ENCODE measurements at places on chromosomes 16 and 17.

DNA sequence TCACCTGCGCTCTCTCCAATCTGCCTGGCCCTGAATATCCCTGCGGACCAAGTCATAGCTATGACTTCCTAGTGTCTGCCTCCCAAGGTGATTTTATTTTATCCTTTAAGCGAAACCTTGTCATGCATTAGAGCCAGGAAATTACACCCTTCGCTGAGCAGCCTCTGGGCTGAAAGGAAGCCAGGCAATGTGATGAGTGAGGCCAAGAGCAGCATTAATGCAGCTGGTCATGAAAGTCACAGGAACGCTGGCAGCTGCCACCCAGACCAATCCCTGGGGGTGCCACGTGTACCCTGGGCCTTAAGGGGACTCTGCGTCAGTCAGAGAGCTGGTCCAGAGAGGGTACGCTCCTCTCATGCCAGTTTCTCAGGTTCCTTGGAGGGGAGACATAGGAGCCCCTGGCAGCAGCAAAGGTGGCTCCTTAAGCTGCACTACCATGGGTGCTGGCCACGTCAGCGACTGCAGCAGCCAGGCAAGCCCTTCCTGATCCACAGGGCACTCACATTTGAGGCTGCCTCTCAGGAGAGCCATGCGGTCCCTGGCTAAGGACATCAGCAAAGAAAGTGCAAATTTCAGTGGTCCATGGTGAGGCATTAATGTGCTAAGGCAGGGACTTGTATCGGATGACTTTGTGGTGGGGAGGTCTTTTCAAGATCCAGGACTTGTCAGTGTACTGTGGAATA, 42.7 kb upstream of the WSCD1 start:
- no peak for DNase-seq

DNA sequence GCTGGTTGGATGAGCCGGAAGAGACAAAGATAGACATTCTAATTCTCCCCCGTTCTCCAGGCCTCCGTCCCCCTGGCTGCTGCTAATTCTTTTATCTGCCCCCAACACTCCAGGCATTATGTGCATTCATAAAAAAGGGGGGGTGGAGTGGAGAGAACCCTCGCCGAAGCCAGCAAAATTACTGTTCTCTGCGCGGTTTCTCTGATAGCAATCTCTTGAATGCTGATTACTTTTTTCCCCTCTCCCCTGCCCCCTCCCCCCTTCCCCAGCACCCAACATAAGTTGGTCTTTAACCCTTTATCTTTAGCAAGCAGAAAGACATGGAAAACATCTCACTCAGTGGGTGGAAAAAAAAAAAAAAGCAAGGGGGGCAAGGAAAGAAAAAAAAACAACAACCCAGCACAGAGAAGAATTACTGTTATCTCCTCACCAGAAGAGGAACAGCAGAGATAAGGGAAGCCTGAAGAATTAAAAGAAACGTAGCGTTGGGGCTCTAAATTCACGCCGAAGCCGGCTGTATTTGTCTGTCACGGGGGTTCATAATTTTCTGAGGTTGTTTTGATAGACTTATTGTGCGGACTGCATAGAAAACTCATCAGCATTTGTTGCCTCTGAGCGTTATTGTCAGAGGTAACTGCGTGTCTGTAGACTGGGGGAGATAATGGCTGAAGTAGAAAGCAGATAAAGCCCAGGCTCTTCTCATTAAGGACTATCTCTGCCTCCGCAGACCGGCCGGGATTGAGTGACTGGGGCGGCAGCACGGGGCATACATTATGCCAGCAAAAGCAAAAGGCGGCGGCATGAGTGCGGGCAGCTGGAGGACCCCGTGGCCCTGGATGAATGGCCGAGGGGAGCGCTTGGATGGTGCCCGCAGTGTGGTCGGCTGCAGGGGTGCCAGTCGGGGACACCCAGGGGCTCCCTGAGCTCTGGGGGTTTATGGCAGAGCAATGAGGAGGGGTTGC, 126.9 kb downstream of the MRM1 start:
- DNase-seq: peak; percentile 43

DNA sequence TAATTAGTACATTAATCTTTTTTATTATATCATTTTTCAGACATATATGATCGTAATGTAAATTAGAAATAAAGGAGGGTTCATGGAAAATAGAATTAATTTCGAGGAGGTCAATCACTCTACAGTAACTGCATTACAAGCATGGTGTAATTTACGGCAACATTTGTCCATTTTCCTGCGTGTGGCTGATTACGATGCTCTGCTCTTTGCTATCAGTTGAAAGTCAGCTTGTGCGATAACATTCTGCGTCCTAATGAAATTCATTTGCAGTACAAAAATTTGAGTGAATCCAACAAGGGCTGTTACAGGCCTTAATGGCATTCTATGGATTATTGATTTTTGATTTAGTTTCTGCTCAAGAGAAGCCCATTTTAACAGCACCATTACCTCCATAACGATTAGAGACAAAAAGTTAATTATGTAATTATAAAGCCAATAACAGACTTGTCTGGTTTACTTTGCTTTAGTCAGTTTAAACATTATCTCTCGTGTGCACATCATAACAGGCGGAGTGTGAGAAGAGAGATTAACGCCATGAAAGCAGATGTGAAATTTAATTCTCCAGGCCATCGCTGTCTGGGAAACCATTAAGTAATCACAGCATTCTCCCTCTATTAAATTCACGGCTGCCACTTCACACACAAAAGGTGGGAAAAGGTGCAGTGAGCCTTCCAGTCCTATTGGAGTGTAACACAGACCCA, 256.4 kb upstream of the IRX3 start:
- DNase-seq: peak; percentile 17

- DNase-seq: no peak
Observed at GRCh38 chr16:55048745-55049144, 118.1 kb downstream of the IRX5 start.

- no peak for DNase-seq
Observed at GRCh38 chr16:84737192-84738011, 37.6 kb downstream of the USP10 start.

GRCh38 chr16:66131156-66131807, 235.2 kb upstream of the CDH5 start:
- no peak for DNase-seq

- DNase-seq: no peak
Observed at GRCh38 chr16:77965346-77965745, 57.0 kb upstream of the CLEC3A start.

DNA sequence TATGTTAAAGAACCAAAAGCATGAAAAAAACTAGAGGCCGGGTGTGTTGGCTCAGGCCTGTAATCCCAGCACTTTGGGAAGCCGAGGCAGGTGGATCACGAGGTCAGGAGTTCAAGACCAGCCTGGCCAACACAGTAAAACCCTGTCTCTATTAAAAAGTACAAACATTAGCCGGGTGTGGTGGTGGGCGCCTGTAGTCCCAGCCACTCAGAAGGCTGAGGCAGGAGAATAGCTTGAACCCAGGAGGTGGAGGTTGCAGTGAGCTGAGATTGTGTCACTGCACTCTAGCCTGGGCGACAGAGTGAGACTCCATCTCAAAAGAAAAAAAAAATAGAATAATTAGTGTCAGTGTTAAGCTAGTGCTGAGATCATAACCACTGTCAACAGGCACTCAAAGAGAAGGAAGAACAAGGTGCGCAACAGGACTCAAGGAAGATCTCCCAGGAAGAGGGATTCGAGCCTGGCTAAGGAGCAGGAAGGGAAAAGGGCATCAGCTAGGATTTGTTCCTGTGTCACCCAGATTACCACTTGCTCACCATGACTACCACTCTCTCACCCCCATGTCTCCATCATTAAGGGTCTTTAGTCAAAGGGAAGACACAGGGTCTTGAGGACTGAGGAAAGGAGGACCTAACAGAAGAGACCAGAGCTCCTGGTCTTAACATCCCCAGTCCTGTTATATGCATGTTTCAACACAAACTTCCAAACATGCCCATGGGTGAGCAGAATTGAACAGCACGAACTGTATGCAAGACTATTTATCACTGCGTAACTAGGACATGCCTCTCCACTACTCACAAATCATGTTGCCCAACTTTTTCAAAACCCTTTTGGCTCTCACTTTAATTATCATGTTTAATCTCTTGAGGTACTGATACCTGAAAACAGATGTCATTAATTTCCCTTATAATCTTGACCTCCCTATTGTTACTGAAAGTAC, 88.3 kb upstream of the PLEKHM1 start:
- no peak for DNase-seq

GRCh38 chr16:17320009-17320408, 150.8 kb downstream of the XYLT1 start:
- DNase-seq: no peak

DNA sequence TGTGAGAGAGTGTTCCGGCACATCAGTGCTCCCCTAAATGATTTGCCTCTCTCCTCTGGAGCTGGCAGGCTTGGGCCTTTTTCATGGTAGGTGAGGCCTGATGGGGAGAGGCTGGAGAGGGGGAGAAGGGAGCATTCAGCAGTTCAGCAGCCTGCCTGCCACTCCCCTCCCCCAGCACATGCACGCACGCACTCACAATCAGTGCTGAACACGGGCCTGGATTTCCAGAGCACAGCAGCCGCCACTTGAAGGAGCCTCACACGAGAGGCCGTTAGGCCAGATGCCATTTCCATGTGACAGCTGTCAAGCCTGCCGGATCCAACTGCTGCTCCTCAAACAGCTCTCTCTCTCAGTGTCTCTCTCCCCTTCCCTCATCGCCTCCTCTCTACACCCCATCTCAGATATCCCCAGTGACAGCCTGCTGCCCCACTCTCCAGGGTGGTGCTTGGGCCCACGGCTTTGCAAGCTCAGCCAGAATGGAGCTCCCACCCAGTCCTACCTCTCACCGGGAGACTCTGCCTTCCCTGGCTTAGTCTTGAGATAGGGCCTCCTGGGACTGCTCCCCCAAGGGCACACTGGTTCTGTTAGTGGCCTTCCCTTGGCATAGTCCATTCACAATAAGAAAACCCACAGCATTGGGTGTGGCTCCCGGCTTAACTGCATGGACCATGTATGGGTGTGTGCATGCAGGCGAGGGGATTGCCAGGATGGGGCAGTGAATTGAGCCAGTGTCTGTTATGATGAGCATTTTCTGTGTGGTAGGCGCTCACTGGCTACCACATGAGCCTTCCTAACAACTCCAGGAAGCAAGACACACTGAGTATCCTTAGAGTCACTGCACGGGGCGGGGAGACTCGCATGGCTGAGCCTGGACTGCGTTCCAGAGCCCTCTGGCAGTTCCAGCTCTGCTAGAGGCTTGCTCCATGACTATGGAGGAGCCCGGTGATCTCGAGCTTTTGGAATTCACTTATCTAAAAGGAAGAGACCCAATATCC, 226.2 kb downstream of the CCDC182 start:
- DNase-seq: peak; percentile 83

GRCh38 chr16:50626868-50627267, 54.2 kb downstream of the SNX20 start:
- DNase-seq: no peak

GRCh38 chr16:50861970-50862411, 120.1 kb downstream of the CYLD start:
- no peak for DNase-seq

DNA sequence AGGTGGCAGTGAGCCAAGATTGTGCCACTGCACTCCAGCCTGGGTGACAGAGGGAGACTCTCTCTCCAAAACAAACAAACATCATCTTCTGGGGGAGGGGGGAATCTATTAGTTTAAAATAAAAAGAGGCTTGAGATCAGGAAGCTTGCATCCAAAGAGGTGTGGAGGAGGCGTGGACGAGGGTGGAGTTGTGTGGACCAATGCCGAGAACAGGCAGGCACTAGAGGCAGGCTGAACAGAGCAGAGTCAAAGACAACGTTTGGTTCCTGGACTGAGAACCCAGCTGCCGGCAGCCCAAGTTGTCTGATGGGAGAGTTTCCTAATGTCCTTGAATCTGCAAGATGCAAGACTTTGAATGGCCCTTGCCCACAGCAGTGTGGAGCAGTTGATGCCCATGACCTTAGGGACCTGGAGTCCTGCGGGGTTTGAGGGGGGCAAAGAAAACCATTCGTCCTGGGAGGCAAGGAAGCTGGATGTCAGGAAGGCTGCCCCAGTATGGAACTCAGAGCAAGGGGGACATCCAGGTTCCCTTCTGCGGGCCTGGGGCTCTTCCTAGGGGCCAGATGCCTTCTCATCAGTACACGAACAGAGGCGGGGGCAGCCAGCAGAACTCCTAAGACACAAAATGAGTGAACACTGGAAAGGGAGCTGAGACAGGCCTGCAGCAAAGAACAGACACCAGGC, 9.2 kb downstream of the TBC1D16 start:
- DNase-seq: no peak

DNA sequence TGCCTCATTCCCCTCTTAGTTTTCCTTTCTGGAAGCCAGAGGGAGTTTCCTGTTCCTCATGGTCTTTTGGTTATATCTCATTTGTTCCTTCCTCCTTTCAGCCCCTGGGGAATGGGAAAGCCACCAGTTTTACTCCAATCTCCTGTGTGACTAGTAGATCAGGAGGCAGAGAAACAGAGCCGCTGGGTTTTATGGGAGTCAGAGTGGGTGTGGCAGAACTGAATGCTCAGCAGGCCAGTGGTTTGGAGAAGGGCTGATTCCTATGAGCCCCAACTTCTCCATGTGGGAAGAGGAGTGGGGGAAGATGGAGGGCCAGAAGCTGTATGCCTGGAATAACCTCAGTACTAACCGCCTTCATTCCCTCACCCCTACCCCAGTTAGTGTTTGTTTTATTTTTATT, 4.1 kb downstream of the DNAH2 start:
- DNase-seq: no peak

GRCh38 chr17:6894206-6894528, 62.6 kb upstream of the TEKT1 start:
- DNase-seq: no peak

- no peak for DNase-seq
Observed at GRCh38 chr17:7403727-7403976, 245 bp downstream of the TMEM256 start.

GRCh38 chr17:50653738-50654137, 19.1 kb downstream of the ABCC3 start:
- DNase-seq: no peak

- peak; percentile 27 for DNase-seq
Observed at GRCh38 chr16:21083729-21084268, 66.8 kb downstream of the DNAH3 start.

- DNase-seq: no peak
Observed at GRCh38 chr16:3059723-3060242, 5.7 kb upstream of the IL32 start.

GRCh38 chr16:57807968-57808528, 5.8 kb upstream of the KIFC3 start:
- DNase-seq: peak; percentile 69
